ENCODE measurements at places on chromosomes 2 and 18. TPM values are rescaled to one million over a fixed set of nuclear protein-coding genes. Genes with fewer than 3 reads are reported as not detected.

UGT1A6 gene
- not detected for total RNA-seq

UPP2 gene
- not detected for total RNA-seq

DNA sequence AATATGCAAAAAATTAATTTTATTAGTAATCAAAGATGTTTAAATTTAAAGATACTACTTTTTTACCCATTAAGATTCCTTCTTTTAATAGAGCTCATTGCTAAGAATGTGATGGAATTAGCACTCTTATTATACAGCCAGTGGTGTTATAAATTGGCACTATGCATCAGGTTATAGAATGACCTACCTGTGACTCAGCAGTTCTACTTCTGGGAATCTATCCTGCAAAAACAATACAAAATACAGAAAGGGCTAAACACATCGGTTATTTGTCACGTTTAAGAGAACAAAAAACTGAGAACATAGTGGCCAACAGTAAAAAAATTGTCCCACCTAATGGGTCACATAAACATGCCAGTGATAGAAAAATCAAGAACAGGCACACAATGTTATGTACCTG is 9.4 kb upstream of the ADD2 start:
- H3K4me1 ChIP-seq: no peaks in the 10 kb centered on the region
- DNase-seq: no peak
- no peaks in the 10 kb centered on the region for H3K36me3 ChIP-seq
- no peak overlapping the region for H3K27ac ChIP-seq

DNA sequence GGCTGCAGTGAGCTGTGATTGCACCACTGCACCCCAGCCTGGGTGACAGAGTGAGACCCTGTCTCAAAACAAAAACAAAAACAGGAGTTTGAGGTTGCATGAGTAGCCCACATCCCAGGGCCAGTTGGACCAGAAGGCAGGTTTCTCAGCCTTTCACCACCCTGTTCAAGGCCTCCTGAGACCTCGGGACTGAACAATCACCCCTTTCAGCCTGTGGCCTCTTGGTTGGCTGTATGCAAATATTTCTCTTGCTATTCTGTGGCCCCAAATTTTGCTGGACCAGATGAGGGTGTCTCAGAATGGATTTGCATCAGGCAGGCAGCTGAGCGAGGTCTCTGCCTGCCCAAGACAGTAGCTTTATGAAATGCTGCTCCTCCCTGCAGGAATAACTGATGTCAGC is 56.9 kb downstream of the DPYSL5 start:
- no peaks in the 10 kb centered on the region for H3K36me3 ChIP-seq
- no peaks in the 10 kb centered on the region for H3K4me1 ChIP-seq
- H3K4me3 ChIP-seq: no peak overlapping the region
- H3K27me3 ChIP-seq: no peaks in the 10 kb centered on the region
- no peak overlapping the region for H3K27ac ChIP-seq

DNA sequence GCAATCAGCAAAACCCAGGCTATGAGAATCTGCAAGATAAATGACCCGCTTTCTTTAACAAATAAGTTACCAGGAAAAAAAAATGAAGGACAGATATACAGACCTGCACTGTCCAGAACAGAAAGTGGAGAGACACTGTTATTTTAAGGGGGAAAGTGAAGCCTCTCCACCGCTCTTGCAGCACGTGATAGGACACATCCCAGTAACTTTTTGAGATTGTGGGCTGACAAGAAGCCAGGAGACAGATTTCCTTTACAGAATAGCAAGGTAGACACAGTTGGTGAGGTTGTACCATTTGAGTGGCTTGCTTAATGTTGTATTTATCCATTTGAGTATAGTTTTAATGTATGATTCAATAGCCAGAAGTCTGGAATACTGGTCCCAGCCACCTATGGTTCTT is 13.0 kb downstream of the TMEM169 start:
- no peak overlapping the region for H3K4me3 ChIP-seq
- H3K27ac ChIP-seq: no peak overlapping the region
- no peaks in the 10 kb centered on the region for H3K4me1 ChIP-seq
- no peaks in the 10 kb centered on the region for H3K27me3 ChIP-seq
- no peaks in the 10 kb centered on the region for H3K36me3 ChIP-seq

- no peak overlapping the region for H3K27ac ChIP-seq
- no peak overlapping the region for H3K4me3 ChIP-seq
- no peaks in the 10 kb centered on the region for H3K36me3 ChIP-seq
- no peak for DNase-seq
- H3K27me3 ChIP-seq: no peaks in the 10 kb centered on the region
Observed at GRCh38 chr2:15028406-15028805, 395.9 kb downstream of the LRATD1 start.
